ENCODE measurements at places on chromosomes 11 and 22.

GRCh38 chr22:17860220-17860965 is 86.1 kb upstream of the BID start:
- no peak for DNase-seq

- no peak for DNase-seq
Observed at GRCh38 chr11:126095745-126096144, 33.1 kb upstream of the CDON start.

GRCh38 chr22:19722982-19723231 is 432 bp upstream of the GP1BB start:
- no peak for DNase-seq

- DNase-seq = no peak
Observed at GRCh38 chr11:1854132-1854948, 1.5 kb downstream of the LSP1 start.

DNA sequence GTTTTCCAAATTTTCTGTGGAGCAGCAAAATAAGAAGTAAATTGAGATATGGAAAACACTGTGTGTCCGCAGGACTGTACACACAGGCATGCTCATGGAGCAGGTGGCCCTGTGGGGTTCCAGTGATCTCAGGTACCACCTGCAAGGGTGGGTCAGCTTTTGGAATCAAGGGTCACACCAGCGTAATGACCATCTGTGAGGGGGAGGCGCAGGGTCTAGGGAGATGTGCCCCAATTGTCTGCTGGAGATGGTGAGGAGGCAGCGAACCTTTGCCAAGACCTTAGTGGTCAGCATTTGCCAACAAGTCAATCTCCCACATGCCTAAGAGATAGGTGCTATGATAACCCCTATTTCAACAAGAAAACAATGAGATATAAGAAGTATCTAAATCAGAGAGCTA is 49.4 kb downstream of the SHANK2 start:
- no peak for DNase-seq

DNA sequence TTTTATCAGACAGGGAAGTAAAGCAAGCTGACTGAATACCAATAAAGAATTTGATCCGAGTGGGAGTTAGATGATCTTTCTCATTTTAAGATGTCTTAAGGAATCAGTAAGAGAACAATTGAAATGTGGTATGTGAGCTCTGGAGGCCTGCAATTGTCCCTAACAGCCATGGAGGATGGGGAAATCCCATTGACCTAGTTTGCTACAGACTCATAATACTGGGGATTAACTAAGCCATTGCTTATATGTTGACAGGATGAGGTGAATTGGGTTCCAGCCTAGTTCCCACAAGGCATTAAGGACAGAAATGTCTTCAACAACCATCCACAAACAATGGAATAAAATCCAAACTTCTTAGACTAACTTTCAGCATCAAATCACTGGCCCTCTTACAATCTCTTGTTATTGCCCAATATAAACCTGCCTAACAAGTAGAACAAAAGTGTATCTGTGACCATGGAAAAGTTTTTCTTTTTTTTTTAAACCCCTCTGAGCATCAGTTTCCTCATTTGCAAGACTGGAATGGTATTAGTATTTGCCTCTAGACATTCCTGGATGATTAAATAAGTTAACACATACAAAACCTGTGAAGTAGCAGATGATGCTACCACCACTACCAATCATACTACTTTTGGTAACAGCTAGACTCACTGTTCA is 773.2 kb downstream of the DLG2 start:
- no peak for DNase-seq
